ENCODE measurements at places on chromosomes 2 and 18.

- DNase-seq, result no peak
Measured at GRCh38 chr2:224802407-224802806, 86.2 kb upstream of the CCDC195 start.

GRCh38 chr18:23953984-23954383 lies 60.6 kb upstream of the TTC39C start:
- DNase-seq, result no peak

- DNase-seq, result no peak
Measured at GRCh38 chr2:111900859-111901258, 2.5 kb downstream of the MERTK start.

- DNase-seq, result no peak
Measured at GRCh38 chr2:1150724-1151511, 200.3 kb downstream of the SNTG2 start.

DNA sequence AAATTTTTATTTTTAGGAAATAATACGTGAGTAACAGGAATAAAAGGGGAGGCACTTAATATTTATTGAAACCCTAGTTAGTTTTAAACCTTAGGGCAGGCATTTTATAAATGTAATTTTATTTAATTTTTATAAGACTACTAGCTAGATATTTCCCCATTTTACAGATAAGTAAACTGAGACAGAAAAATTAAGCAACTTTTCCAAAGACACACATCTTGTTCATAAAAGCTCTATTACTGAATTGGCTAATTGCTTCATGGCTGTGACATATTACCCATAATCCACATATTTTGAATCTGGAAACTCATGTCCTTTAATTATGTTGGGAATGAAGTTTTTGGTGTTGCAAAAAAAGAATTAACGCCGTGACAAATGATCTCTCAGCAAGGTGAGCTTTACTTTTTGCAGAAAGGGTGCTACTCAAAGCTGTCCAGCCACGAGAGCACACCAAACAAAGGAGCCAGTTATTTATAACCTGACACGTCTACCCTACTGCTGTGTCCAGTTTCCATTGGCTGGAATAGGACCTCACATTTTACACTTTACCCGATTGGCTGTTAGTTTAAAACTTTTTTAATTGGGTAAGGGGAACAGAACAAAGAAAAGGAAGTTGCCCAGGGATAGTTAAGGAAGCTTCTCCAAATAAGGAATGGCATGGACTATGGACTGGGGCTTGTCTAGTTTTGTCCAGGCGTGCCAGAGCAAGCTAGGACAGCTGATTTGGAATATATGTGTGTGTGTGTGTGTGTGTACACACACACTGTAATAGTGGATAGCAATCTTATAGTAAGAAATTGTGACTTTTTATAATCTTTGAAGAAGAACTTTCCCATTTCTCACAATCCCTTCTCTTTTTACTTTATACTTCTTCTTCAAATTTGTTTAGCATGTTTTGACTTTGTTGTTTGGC lies 54.2 kb downstream of the COMMD1 start:
- DNase-seq, result no peak

DNA sequence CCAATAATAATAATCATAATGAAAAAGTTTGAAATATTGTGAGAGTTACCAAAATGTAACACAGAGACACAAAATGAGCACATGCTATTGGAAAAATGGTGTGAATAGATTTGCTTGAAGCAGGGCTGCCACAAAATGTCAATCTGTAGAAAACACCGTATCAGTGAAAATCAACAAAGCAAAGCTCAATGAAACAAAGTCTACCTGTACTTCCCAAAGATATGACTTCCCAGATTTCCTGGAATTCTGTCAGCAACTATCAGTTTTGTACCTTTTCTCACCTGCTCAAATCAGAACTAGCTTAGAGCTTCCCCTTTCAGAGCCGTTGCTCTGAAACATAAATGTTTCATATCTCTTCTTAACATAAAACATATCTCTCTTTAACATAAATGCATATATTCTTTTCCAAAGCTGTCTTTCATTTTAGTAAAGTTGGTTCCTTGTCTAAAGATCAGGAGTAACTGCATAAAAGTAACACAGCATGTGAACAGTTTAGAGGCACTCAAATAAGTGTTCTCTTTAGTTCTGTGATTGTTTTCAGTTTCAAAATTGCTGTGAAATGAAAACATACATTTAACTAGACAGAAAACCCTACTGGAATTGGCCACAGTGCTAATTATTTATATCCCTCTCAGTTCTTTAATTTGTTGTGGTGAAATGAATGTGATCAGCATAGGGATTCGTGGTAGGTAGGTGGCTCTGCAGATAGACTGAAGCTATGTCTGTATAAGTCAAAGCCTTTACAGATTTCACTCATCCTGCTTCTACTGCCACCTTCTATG lies 262.5 kb downstream of the KCNJ3 start:
- no peak for DNase-seq

GRCh38 chr18:23701017-23701416 lies 11.8 kb downstream of the LAMA3 start:
- DNase-seq, result no peak

- DNase-seq, result no peak
Measured at GRCh38 chr2:121479882-121480522, 50.7 kb upstream of the RNU4ATAC start.

GRCh38 chr2:238573065-238573778 lies 146.5 kb downstream of the ASB1 start:
- DNase-seq, result no peak

GRCh38 chr2:23803965-23804542 lies 122.9 kb downstream of the ATAD2B start:
- DNase-seq, result no peak

DNA sequence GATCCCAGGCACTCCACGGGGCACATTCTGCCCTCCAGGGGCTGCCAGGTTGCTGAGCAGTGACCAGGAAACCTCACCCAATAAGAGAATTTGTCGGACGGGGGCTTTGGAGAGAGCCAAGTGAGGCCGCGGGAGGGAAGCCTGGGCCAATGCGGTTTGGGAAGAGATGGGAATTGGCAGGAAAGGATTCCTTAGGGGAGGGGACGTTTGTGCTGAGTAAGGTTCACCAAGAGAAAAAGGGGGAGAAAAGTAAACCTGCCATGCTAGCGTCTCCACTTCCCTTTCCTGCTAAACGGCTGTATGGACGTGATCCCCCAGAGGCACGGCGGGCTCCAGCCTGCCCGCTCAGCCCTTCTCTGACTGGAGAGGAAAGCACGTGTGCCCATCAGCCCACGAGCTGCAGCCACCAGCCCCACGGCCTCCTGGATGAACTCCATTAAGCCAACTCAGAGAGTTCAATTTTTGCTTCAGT lies 194.4 kb upstream of the ID2 start:
- peak; percentile 23 for DNase-seq

DNA sequence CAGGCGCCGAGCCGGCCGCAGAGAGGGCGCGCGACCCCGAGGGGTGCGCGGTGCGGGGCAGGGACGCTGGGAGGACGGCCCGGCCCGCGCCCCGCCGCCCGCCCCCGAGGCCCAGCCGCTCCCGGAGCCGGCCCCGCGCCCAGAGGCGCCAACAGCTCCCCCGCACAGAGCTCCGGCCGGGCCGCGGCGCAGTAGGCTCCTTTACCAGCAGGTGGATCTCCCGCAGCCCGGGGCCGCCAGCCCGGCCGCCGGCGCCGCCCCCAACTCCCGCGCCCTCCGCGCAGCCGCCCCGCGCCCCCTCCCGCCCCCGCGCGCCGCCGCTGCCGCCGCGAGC lies 258 bp downstream of the MGAT4A start:
- DNase-seq, result no peak

DNA sequence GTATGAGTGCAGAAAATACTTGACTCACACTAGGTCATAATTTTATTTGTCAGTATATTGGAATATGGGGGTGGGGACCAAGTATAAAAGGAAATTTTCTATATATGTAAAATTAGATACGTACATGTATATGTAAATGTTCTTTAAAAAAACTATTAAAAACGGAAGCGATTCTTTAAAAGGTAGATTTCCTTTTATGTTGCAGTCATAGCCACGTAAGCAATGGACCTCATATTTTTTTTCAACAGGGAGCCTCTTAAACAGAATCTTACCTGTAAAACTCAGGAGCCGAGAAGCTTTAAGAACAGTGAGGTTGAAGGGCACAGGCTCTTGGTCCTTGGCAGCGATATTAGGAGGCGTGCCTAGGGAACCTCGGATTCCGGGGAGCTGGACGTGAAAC lies 3.3 kb downstream of the RHBDD1 start:
- no peak for DNase-seq

DNA sequence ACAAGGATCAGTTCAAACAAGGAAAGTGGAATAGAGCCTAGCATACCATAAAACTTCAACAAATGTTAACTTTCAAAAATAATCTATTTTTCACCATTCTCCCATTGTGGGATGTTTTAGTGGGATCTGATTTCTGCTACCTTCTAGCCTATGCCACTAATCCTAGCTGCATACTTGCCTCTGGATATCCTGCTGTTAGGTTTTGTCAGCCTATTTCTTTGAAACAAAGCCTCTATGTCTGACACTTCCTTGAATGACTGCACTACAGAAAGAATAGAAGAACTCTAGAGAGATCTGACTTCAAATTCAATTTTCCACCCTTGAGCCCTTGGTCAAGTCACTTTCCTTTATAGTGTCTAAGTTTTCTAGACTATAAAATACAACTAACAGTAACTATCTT lies 291.5 kb downstream of the PTH2R start:
- no peak for DNase-seq

- DNase-seq, result no peak
Measured at GRCh38 chr2:104812286-104812685, 41.6 kb upstream of the POU3F3 start.

DNA sequence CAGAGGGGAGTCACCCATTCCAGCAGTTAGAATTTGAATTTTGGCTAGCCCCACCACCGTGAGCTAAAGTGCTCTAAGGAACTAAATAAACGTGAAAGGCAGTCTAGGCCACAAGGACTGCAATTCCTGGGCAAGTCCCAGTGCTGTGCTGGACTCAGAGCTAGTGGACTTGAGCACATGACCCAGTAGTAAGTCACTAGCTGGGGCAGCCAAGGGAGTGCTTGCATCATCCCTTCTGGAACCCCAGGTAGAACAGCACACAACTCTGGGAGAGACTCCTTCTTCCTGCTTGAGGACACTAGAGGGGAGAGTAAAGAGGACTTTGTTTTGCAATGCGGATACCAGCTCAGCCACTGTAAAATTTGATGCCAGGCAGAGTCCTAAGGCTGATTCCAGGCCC lies 672.2 kb downstream of the CPS1 start:
- no peak for DNase-seq

- no peak for DNase-seq
Measured at GRCh38 chr2:209367075-209367747, 56.6 kb upstream of the MAP2 start.

- DNase-seq, result no peak
Measured at GRCh38 chr18:46555724-46556123, 101.3 kb downstream of the LOXHD1 start.

DNA sequence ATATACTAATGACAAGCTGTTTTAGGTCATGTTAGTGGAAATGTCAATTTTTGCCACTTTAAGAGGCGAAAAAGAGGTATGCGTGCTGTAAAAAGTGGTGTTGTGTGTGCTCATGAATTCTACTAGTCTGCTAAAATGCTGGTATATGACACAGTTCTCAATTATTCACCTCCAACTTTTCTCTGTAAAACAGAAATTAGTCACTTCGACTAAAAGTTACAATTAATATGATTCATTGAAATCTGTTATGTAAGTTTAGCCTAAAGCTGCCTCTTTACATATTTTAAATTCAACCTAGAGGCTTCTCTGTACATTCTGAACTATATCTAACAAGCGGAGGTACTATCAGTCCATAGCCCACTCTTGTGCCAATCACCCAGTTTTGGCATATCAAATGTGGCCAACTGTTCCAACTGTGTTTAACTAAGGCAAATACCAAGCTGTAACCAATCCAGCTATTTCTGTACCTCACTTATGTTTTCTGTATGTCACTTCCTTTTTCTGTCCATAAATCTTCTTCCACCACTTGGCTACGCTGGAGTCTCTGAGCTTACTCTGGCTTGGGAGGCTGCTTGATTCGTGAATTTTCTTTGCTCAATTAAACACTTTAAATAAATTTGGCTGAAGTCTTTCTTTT lies 20.8 kb downstream of the BAZ2B start:
- DNase-seq, result no peak

GRCh38 chr2:189020179-189020578 lies 46.0 kb downstream of the COL3A1 start:
- DNase-seq, result no peak

DNA sequence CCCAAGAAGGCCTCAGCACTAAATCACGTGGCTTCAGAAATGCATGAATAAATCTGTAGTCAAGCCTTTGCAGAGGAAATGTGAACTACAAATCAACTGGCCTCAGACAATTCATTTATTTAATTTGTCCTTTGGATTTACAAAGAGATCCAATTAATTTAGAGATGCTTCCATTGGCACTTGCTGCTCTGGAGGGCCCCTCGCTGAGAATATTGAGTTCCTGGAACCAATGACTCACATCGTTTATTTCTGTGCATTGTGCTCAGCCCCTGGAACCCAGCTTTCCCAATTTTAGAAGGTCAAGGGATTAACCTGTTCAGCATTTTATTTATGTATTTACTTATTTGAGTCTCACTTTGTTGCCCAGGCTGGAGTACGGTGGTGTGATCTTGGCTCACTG lies 47.2 kb upstream of the MGAT4A start:
- no peak for DNase-seq
